ENCODE measurements at places on chromosomes 7 and 10. TPM values are rescaled to one million over a fixed set of nuclear protein-coding genes. Genes with fewer than 3 reads are reported as not detected.

APBB1IP gene
- polyA plus RNA-seq, result 1.2 TPM

SPRN gene
- 4.9 TPM for polyA plus RNA-seq

HPSE2 gene
- 1.8 TPM for polyA plus RNA-seq

DNA sequence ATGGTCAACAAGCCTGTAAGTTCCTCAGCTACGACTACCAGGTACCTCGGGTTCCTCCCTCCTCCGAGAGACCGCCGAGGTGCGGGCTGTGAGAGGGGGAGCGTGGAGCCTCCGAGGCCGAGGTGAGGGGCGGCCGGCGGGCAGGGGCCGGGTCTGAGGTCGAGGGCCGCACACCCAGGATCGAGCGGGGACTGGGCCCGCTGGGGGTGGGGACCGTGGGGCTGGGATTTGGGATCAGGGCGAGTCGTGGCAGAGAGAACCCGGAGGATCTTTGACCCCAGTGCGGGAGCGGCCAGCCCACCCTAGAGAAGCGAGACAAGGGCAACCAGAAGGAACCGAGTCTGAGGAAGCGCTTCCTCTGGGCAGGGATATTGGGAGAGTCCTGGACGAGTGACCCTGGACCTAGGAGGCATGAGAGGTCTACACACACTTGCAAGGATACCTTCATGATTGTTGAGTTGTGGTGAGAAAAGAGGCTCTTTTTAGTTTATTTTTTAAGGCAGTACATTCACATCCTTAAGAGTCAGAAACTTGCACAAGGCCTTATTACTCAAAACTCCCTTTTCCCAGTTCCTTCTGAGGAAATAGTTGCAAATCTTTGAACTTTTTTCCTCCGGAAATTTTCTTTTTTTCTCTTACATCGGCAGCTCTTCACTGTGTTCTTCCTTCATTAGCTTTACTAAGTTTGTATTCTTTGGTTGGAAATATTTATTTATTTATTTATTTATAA, 395 bp downstream of the ZNF487 start:
- DNase-seq, result no peak

GRCh38 chr10:987620-987869, 689 bp upstream of the GTPBP4 start:
- DNase-seq, result no peak

GRCh38 chr10:12337453-12338372, 11.6 kb upstream of the CAMK1D start:
- peak; percentile 65 for DNase-seq

- no peak for DNase-seq
Observed at GRCh38 chr7:132164558-132165125, 411.6 kb downstream of the PLXNA4 start.

- DNase-seq, result no peak
Observed at GRCh38 chr10:75506930-75507329, 75.5 kb downstream of the LRMDA start.

ADAM12 gene
- 28.0 TPM for polyA plus RNA-seq

DNA sequence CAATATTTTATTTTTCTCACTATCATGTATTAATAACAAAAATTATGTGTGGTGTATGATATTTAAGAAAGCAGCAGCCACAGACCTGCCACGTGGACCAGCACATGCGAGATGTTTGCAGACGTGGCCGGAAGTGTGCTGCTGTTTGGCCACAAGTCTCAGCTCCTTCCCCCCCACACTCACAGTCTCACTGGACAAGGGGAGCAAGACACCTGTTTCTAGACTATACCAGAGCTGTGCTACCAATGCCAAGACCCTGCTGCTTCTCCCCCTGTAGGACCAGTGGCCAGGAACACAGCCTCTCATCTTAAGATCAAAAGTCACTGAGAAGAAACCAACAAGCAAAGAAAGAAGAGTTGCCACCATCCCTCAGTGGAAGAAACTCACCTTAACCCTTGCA, 258.9 kb upstream of the PPP2R2D start:
- no peak for DNase-seq

SDK1 gene
- 10.2 TPM for polyA plus RNA-seq

PLEKHS1 gene
- 0.24 TPM for polyA plus RNA-seq

DNA sequence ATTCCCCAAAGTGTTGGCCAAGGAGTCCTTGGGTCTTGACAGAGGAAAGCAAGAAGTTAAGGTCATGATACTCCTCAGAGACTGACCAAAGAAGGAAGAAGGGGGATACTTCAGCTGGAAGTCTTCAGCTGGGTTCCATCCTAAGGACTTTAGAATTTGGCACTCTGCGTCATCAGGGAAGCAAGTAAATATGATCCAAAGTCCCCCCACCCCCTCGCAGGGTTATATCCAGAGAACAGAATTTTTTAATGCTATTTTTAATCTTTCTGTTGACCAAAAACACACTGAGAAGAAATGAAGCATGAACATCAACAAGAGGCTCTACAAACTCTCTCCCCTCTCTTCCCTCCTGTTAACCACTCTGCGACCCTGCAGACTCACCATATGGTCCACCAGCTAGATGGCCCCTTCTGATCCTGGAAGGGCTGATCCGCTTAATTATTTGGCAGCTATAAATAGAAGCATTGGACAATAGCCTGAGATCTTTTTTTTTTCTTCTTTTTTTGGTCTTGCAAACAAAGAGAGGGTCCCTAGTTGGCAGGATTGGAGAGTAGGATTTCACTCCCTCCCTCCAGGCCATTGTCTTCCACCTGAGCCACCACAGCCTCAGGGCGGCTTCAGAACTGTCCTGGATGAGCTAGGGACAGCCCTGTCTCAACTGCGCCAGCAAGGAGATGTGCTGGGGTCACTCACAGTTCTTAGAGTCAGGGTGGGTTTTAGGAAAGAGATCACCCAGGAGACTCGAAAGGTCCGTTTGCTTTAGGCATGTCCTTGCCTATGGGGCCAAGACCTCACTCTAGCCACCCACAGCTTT, 196.0 kb downstream of the KCNMA1 start:
- DNase-seq, result peak; percentile 21

- DNase-seq, result no peak
Observed at GRCh38 chr10:102988404-102989314, 70.6 kb downstream of the CNNM2 start.

GRCh38 chr10:59323831-59324401, 38.4 kb downstream of the FAM13C start:
- DNase-seq, result no peak

MMRN2 gene
- polyA plus RNA-seq, result 27.5 TPM

DNA sequence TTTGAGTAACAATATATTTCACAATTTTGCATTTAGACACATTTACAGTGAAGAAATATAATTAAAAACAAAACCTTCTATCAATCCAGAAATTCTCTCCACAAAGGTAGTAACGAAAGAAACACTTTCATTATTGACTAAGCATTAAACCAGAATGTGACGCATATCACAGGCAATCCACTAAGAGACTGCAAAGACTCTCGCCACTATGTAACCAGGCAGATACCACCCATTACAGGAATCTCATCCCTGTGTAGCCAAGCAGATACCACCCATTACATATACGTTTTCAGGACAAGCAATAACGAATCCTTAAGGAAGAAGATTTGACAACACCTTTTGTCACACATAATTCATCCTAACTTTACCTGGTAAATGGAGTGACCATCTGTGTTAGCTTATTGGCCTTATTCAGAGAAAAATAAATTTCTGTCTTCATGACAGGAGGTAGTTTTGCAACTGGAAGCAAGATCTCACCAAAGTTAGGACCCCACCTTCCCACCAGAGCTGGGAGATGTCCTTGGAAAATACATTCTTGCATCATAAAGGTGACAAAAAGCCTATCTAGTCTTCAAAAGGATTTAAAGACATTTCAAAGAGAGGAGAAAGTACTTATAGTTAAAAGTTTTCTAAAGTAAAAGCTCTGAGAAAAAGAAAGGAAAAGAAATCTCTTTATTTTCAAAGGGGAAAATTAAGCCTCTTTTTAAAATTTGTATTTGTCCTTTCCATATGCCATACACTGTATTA, 30.8 kb downstream of the LRRC17 start:
- no peak for DNase-seq

GRCh38 chr7:159201722-159202330, 57.2 kb upstream of the VIPR2 start:
- DNase-seq, result no peak

- no peak for DNase-seq
Observed at GRCh38 chr7:47771990-47772360, 176.3 kb downstream of the PKD1L1 start.

DMBT1 gene
- polyA plus RNA-seq, result 0.03 TPM

DNA sequence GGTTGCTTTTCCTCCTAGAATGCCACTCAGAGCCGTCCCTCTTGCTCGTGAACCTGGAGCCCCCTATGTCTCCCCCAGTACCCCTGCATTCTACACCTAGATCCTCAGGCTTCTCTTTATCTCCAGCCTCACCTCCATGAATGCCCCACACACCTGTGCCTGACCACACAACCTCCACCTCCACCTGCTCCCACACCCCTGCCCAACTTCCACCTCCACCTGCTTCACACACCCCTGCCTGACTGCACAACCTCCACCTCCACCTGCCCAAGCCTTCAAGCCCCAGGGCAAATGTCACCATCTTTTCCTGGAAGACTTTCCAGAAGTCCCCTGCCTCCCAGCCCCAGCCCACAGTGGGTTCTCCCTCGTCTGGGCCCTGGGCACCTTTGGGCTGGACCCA, 6.9 kb upstream of the LFNG start:
- DNase-seq, result no peak

- DNase-seq, result no peak
Observed at GRCh38 chr7:11297126-11297625, 323.5 kb downstream of the PHF14 start.

GRCh38 chr7:99126921-99127553, 16.9 kb downstream of the SMURF1 start:
- DNase-seq, result no peak

DNA sequence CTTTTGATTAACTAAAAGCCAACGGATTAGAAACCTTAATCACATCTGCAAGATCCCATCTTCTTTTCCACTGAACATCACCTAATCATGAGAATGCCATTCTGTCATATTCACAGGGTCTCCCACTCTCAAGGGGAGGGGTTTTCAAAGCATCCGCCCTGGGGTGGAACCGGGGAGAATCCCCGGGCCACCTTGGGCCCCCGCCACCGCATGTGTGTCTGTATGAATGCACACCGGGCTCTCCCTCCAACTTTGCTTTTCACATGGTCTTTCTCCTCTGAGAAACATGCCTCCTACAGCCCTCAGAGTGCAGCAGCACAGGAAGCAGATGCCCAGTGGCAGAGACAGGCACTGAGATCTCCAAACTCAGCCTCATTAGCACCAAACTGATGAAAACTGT, 233.2 kb upstream of the PPP2R2D start:
- no peak for DNase-seq

CLCN1 gene
- polyA plus RNA-seq, result 0.05 TPM

GRCh38 chr10:103626178-103626577, 132.7 kb downstream of the NEURL1 start:
- no peak for DNase-seq

DNA sequence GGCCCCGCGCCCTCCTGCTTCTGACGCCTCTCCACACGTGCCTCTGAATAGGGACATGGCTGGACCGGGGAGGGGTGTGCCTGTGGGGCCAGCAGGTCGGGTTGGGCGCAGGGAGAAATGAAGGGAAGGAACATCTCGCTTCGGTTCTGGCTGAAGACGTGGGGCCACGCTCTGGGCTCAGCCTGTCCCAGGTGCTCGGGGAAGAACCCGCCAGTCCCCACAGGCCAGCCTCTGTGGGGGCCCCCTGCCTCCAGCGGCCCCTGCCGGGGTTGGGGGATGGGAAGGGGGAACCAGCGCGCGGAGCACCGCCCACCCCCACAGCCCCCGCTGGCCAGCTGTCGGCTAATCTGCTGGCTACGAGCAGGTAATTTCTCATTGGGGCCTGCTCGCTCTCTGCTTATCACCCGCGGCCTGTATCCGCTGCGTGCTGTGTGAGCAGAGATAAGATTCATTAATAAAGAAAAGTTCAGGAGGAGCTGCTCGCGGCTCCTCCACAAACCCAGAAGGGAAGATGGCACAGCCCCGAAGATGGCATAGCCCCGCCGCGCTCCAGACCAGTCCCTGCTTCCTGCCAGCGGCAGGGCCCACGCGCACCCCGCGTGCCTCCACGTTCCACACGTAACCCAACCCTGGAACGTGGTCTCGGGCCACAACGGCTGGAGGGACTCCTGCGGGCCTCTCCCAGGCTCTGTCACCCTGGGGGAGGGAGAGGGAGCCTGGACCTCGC, 186.2 kb downstream of the ELFN1 start:
- no peak for DNase-seq

GPR146 gene
- 3.8 TPM for polyA plus RNA-seq

- DNase-seq, result no peak
Observed at GRCh38 chr10:588246-589165, 101.0 kb downstream of the DIP2C start.

CACNA2D1 gene
- polyA plus RNA-seq, result 23.0 TPM

DNA sequence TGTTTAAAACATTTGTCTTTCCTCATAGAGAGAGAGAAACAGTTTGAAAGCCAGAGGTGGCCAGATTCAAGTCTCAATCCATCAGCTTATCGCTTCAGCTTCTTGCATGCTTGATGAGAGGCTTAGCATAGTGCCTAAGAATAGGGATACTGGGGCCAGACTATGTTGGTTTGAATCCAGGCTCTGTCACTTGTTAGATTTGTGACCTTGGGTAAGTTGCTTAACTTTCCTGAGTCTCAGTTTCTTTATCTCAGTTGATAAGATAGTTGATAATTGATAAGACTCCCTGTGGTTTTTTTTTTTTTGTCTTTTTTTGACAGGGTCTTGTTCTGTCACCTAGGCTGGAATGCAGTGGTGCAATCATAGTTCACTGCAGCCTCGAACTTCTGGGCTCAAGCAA, 12.1 kb upstream of the CDK6 start:
- DNase-seq, result no peak

- no peak for DNase-seq
Observed at GRCh38 chr7:148368562-148368961, 222.0 kb upstream of the C7orf33 start.

- no peak for DNase-seq
Observed at GRCh38 chr10:69316313-69317059, 38.2 kb downstream of the HK1 start.

Data from left renal cortex interstitium (tissue), 4 donors.